HS-5 (cell line): ENCODE measurements at places on chromosomes 12 and 14.

- no peak for DNase-seq
Measured at GRCh38 chr12:45866299-45866698, 124.1 kb downstream of the SCAF11 start.

- peak; percentile 32 for DNase-seq
Measured at GRCh38 chr12:76083246-76083903, 1.1 kb downstream of the NAP1L1 start.

DNA sequence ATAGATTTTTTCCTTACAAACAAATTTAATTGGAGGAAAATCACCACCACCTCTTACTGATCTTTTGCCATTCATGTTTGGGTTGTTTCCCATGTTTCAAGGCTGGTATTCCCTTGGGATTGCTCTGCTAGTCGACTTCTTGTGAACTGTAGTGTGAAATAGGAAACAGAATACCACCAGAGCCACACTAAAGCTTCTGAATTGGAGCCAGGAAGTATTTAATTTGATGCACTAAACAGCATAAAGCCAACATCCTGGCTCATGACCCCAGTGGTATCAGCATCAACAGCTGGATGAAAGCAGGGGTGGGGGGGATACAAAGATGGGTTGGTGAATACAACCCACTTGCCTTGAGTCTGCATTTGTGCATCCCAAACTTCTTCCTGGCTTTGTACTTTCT is 127.5 kb downstream of the TBC1D30 start:
- DNase-seq = no peak

DNA sequence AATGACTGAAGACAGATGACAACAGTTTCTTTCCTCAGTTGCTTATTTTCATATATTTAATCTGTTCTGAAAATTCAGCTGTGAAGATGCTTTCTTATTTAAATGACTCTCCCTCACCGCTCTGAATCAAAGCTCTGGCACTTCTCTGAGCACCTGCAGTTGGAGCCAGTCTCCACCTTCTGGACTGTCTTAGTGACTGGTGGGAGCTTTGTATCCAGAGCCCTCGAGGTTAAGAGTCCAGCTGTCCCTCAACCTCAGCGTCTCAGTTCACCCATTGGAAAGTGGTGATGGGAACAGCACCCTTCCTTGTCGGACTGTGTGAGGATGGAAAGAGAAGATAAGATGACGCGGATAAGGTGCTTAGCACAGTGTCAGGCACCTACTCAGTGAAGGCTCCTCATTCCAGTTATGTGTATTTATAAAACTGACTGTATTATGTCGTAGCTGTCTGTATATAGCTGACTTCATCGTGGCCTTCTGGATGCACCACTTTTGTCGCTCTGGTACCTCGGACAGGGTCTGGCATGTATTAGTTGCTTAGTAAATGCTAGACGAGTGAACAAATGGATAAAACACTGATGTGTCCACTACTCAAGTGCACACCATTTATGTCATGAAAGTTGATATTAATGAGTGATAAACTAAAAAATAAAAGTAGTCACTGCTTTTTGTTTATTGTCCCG is 34.5 kb downstream of the ELK3 start:
- DNase-seq = no peak

DNA sequence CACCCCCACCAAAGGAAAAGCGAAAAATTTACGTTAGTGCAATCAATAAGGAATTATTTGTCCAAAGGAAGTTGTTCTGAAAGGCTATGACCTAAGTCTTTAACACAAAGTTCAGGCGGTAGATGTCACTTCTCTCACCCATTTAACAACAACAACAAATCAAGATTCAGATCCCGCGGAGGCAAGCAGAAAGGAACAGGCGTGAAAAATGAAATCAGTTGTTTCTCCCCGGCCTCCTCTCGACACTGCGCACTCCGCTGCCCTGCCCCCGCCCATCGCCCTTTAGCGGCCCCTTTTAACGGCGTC is 1.4 kb downstream of the DENND5B start:
- DNase-seq = no peak

DNA sequence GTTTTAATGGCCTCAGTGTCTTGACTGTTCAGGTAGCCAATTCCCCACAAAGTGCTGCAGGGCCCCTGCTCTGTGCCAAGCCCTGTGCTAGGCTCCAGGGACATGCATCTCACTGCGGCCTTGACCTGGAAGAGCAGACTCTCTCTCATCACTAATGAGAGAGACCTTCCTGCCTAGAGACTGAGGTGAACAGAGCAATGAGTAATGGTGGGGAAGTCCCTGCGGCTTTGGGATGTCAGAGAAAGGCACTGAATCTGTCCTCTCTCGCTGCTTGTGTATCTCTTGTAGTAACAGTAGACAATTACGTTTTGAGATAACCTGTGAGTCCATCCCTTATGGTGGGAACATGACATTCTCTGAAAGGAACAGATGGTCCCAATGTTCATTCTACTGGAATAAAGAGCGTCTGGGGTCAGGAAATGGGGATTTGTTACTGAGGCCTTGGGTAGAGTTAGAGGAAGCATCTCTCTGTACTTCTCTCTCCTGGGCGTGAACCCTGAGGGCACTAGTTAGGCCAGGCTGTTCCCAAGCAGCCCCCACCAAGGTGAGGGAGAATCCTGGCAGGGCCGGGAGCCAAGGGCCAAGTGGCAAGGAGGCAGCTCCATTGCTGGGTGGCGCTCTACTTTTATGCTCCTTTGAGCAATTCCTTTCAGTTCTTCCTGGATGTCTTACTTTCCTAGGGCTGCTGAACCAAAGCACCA is 13.5 kb downstream of the NFATC4 start:
- DNase-seq = no peak

GRCh38 chr14:76998910-76999309 is 29.6 kb downstream of the IRF2BPL start:
- DNase-seq = no peak

DNA sequence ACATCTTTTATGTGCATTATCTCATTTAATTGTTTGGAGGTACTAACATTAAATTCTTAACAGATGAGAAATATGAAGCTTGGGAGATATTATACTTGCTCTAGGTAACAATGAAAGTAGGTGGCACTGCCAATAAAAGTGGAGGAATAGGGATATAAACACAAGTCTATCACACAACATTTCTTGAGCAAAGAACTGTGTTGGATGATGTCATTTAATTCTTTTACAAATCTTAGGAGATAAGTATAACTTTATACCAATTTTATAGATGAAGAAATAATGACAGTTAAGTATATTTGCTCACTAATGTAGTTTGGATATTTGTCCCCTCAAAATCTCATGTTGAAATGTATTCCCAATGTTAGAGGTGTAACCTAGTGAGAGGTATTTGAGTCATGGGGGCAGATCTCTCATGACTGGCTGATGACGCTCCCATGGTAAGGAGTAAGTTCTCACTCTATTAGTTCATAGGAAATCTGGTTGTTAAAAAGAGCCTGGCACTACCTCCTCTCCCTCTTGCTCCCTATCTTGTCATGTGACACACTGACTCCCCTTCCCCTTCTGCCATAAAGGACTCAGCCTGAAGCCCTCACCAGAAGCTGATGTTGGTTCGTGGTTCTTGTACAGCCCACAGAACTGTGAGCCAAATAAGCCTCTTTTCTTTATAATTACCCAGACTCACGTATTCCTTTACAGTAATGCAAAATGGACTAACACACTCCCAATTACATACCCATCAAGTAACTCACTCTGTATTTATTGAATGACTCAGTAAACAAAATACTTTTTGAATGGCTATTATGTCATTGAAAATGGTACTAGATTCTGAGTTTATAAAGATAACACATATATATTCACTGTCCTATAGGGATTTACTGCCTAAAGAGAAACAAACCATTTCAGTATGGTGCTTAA is 146.8 kb upstream of the KITLG start:
- peak; percentile 45 for DNase-seq

DNA sequence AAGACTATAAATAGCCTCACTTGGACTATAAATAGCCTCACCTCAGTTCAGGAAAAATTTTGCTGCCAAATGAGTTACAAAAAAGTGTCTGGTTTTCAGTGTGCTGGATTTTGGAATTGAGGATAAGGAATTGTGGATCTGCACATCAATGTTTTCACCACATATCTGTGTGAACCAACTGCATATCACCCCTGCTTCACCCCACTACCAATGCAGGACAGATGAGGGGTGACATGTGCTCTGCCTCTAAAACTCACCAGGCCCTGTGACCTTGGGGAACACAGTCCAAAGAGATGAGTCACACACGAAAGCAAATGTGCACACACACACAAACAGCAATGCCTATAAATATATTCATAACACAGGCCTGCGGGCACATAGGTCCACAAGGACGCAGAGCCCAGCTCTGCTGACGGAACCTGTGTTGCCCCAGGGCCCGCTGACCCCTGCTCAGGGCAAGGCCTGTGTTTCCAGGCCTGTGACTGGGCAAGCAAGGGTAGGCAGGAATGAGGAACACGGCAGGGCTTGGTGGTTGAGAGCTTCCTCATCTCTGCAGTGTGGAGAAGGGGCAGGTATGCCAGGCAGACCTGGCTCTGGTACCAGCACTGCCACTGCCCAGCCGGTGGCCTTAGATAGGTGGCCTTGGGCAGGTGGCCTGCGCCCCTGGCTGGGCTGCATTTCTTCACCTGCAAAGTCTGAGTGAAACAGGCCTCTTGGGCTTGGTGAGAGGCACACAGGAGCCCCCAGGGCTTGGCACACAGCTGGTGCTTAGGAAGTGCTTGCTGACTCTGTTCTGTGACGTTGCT is 82.4 kb downstream of the ARL6IP4 start:
- peak; percentile 41 for DNase-seq

DNA sequence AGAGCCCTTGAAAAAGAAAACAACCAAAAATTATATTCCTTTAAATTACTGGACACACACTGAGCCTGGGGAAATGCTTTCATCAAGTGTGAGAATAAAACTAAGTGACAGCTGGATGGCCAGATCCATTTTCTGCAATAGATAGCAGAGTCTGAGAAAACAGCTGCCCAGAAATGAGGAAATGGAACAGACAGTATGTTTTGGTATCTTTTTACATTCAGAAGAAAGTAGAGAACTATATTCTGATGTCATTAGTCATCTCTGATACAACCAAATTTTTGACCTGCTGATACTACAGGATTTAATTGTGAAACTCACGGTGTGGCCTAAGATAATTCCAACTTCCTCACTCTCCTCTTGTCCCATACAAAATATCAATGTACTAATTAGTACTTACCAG is 78.2 kb downstream of the HMGA2 start:
- peak; percentile 49 for DNase-seq

- DNase-seq = no peak
Measured at GRCh38 chr12:49942512-49942893, 8.0 kb upstream of the AQP2 start.

GRCh38 chr14:32382704-32383103 is 53.6 kb downstream of the AKAP6 start:
- DNase-seq = no peak

- DNase-seq = no peak
Measured at GRCh38 chr14:71013551-71014192, 106.4 kb downstream of the PCNX1 start.

- no peak for DNase-seq
Measured at GRCh38 chr14:58291646-58292045, 6.7 kb upstream of the ARID4A start.

DNA sequence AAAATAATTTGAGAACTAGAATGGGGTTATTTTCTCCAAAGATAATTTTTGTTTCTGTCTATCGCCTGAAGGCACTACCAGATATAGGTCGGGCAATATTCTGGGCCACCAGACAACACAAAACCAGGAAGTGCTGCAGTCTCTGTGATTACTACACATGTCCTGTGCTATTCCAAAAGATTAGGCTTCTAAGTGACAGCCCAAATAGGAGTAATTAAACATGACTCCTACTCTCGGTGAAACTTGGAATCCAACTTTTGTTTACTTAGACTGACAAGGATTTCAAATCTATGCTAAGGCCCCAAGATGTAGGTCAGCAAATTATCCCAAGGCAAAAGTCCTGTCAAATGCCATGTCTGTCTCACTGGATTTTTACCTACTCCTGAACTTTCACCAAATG is 157.6 kb upstream of the LRFN5 start:
- DNase-seq = no peak

DNA sequence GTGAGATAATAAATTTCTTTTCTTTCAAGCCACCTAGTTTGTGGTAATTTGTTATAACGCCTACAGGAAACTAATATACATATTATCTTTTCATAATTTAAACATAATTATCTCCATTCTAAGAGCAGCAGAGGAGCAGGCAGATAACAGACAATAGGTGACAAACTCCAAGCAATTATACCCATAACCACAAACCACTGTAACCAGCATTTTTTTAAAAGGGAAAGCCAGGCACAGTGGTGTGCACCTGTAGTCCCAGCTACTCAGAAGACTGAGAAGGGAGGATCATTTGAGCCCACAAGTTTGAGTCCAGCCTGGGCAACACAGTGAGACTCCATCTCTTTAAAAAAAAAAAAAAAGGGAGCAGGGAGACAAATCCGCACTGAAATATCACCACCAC is 54.9 kb downstream of the ATF7 start:
- no peak for DNase-seq

DNA sequence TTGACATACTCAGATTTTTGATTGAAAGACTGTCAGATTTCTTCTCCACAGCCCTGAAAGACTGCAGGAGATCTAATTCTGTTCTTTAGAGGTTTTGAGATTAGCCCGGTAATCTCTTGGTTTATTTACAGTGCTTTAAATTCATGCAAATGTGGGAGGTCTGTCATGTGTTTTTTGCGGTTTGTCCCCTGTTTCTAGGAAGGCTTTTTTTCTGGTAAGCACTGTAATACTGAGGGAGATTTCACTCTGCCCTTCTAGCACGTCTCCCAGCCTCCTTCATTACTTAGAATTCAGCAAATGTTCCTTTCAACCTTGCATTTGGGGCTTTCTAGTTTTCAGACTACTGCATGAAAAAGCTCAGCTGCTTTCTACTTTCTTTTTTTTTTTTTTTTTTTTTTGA is 31.1 kb downstream of the GPHN start:
- no peak for DNase-seq

- DNase-seq = no peak
Measured at GRCh38 chr14:97943619-97944018, 1146.4 kb downstream of the VRK1 start.

GRCh38 chr12:52007158-52007921 is 594 bp downstream of the TAMALIN start:
- no peak for DNase-seq

GRCh38 chr14:105491366-105491973 is 424 bp downstream of the TEDC1 start:
- peak; percentile 15 for DNase-seq

DNA sequence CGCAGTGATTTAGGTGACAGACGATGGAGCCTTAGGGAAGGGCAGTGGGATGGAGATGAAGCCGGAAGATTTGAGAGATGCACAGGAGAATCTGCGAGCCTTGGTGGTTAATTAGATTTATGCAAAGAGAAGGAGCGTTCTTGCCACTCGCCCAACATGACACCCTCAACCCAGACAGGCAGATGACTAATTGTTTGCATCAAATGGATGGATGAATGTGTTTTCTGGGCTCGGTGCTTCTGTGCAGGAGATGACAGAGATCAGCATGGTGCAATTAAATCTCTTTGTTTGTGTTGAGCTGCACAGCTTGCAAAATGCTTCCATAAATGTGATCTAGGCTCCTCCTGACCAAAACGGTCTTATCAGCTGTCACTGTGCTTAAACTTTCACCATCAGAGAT is 202.3 kb upstream of the PRMT8 start:
- no peak for DNase-seq

- no peak for DNase-seq
Measured at GRCh38 chr12:129119537-129119936, 266.3 kb downstream of the GLT1D1 start.

GRCh38 chr12:22105542-22105941 is 59.5 kb downstream of the CMAS start:
- DNase-seq = no peak
